ENCODE measurements at places on chromosomes 5 and 9.

DNA sequence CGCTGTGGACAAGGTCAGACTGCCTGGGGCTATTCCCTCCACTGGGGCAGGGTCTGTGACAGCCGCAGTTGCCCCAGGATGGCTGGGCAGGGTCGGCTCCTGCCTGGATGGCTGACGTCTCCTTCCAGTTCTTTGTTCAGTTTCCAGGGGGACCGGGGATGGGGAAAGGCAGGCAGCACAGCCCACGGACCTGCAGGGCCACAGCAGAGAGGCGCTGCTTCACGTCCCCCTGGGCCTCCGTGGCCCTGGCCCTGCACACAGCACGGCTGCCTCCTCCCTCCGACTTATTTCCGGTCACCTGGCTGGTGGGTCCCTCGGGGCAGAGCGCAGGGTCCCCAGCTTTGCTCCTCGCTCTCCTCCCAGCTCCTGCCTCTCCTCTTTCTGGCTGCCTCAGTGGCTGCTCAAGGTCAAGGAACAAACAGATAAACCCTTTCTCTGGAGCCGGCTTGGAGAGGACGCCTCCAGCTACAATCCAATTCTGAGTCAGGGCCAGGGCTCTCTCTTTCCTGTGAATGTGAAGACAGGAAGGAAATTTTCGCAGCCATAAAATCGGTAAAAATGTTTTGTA is 169.7 kb downstream of the C9orf50 start:
- no peak for DNase-seq

DNA sequence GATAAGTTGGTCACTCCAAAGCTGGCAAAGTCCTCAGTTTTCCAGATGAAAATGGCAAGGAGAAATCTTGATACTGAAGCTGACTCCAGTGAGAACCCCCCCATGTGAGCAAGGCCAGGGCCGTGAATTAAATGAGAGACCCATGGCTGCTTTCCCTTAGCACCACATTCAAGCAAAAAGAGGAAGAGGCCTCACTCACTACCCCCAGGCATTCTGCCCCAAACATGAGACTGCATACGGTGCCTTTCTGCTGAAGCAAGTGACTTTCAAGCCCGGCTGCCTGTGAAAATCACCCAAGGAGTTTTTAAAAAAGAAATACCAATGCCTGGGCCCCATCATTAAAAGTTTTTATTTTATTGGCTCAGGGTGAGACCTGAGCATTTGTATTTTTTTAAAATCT is 66.9 kb downstream of the TMEM252 start:
- DNase-seq: no peak

DNA sequence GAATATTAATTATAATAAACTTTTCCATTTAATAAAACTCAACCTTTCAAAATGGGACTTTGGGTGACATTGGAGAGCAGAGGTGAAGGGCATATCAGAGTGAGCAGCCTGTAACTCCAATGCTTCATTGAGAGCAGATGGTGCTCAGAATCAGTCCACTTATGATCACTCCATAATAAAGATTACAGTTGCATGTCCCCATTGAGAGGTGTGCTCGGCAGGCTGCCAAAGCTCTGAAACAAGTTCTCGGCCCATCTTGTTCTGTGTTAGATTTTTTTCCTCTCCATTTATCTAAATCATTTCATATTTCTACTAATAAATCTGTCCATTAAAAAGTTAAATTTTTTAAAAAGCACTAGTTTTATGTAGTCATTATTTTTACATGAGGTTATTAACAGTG is 1786.4 kb upstream of the WWC1 start:
- no peak for DNase-seq

DNA sequence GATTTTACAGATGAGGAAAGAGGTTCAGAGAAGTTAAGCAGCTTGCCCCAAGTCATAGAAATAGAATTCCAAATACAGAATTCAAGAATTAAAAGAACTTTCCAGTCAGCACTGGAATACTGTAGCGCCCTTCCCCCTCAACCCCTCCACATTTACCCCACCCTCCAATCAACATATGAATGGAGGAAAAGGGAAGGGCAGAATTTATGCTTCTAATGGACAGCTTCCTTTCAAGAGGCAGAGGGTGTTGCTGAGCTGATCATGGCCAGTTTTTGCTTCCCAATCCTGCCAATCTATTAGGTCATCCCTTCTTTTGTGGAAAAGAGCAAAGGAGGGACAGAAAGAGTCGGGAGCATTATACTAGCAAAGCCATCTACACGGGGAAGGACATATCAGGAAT is 39.1 kb upstream of the ANKRD31 start:
- no peak for DNase-seq

DNA sequence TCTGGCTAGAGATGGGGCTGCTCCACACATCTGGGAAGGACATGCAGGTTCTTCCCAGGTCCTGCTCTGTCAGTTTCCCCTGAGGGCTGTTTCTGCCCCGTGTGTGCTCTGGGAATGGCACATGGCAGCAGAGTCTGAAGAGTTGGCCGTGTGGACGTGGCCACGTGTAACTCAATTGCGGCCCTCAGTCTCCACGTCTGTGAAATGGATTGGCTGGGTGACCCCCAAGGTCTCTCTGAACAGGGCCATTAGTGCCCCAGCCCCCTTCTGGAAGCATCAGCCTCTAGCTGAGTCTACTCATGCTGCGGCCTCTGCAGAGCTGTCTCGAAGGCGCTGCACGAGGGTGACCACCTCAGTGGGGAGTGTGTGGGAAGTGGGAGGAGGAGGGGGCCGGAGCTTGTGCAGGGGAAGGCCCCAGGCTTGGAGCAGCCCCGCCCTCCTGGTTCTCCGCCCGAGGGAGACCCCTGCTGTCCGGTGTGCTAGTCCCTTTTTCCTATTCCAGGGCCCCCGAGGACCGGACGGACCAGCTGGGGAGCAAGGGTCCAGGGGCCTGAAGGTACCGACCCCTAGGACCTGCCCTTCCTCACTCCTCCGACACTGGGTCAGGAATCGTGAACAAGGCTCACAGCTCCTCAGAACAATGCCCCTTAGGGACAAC is 58.9 kb upstream of the ORM1 start:
- DNase-seq: no peak

- DNase-seq: no peak
Measured at GRCh38 chr9:4021621-4022213, 278.2 kb downstream of the GLIS3 start.

- no peak for DNase-seq
Measured at GRCh38 chr5:9282211-9282610, 263.7 kb downstream of the SEMA5A start.

- DNase-seq: no peak
Measured at GRCh38 chr9:106728860-106729259, 134.1 kb upstream of the ZNF462 start.

- no peak for DNase-seq
Measured at GRCh38 chr9:2610985-2611384, 10.6 kb upstream of the VLDLR start.

All from CD4-positive, alpha-beta T cell (primary cell).